A549 treated with ZK216348 at 1 μM for 4 hours (cell line): ENCODE measurements at places on chromosomes 13 and 19. TPM values are rescaled to one million over a fixed set of nuclear protein-coding genes. Genes with fewer than 3 reads are reported as not detected.

The ZNF256 gene
- 0.70 to 1.5 TPM (median 1.3 TPM) in 5 replicates for total RNA-seq

The PDX1 gene
- 0.05 to 0.09 TPM in 2 of 5 replicates, not detected in the others for total RNA-seq

The KIR2DL4 gene
- total RNA-seq: not detected in 5 replicates

The FOXA3 gene
- 0.35 to 0.93 TPM (median 0.72 TPM) in 5 replicates for total RNA-seq

The RDH8 gene
- total RNA-seq: 0.31 to 0.40 TPM (median 0.36 TPM) in 4 of 5 replicates, not detected in the other

The C19orf33 gene
- 493 to 766 TPM (median 736 TPM) in 5 replicates for total RNA-seq

The KLK15 gene
- not detected in 5 replicates for total RNA-seq

The CACNA1A gene
- total RNA-seq: 0.09 to 0.31 TPM (median 0.16 TPM) in 4 of 5 replicates, not detected in the other

The VSIG10L gene
- total RNA-seq: 8.5 to 14.0 TPM (median 13.5 TPM) in 5 replicates

The FPR1 gene
- total RNA-seq: 0.08 to 0.14 TPM (median 0.08 TPM) in 3 of 5 replicates, not detected in the others

The ERICH4 gene
- total RNA-seq: not detected in 5 replicates

The NKPD1 gene
- 0.08 to 0.34 TPM (median 0.32 TPM) in 5 replicates for total RNA-seq

The ZNF304 gene
- 1.8 to 2.3 TPM (median 2.1 TPM) in 5 replicates for total RNA-seq

The LILRA1 gene
- not detected in 5 replicates for total RNA-seq

The DOCK9 gene
- total RNA-seq: 19.1 to 32.1 TPM (median 29.6 TPM) in 5 replicates

The ACER1 gene
- total RNA-seq: not detected in 5 replicates

The GEMIN7 gene
- total RNA-seq: 75.9 to 97.8 TPM (median 96.0 TPM) in 5 replicates

The CRB3 gene
- 2.2 to 6.3 TPM (median 5.2 TPM) in 5 replicates for total RNA-seq

The DCT gene
- total RNA-seq: not detected in 5 replicates

The DAND5 gene
- total RNA-seq: 0.08 to 0.19 TPM in 2 of 5 replicates, not detected in the others

The DMRTC2 gene
- total RNA-seq: not detected in 5 replicates

The DBP gene
- total RNA-seq: 1.6 to 3.4 TPM (median 2.5 TPM) in 5 replicates

The CCDC169 gene
- 0.28 to 0.74 TPM (median 0.35 TPM) in 5 replicates for total RNA-seq

The GALP gene
- total RNA-seq: not detected in 5 replicates

The CNN1 gene
- 0.17 to 0.68 TPM (median 0.42 TPM) in 5 replicates for total RNA-seq

The GIPC1 gene
- total RNA-seq: 69.8 to 141 TPM (median 139 TPM) in 5 replicates

The FFAR2 gene
- not detected in 5 replicates for total RNA-seq

The ZNF382 gene
- not detected in 5 replicates for total RNA-seq

The TMEM190 gene
- 1.2 to 2.3 TPM (median 1.3 TPM) in 5 replicates for total RNA-seq

The SIGLEC10 gene
- total RNA-seq: not detected in 5 replicates

The HCST gene
- total RNA-seq: 0.55 to 0.89 TPM (median 0.63 TPM) in 3 of 5 replicates, not detected in the others

The KLK14 gene
- 0.20 to 0.68 TPM (median 0.28 TPM) in 5 replicates for total RNA-seq

The FIZ1 gene
- 17.5 to 25.7 TPM (median 24.4 TPM) in 5 replicates for total RNA-seq

The ZNF563 gene
- total RNA-seq: not detected in 5 replicates

The DNAJB1 gene
- 161 to 233 TPM (median 204 TPM) in 5 replicates for total RNA-seq

The AMH gene
- total RNA-seq: 5.3 to 22.3 TPM (median 16.9 TPM) in 5 replicates
